ENCODE measurements at places on chromosomes 13 and 19.

- DNase-seq: no peak
Measured at GRCh38 chr13:19993024-19993423, 34.5 kb downstream of the ZMYM2 start.

- DNase-seq: no peak
Measured at GRCh38 chr13:87498681-87499080, 172.5 kb upstream of the SLITRK5 start.

- DNase-seq: peak; percentile 80
Measured at GRCh38 chr19:43765109-43765876, 10.5 kb upstream of the SMG9 start.

DNA sequence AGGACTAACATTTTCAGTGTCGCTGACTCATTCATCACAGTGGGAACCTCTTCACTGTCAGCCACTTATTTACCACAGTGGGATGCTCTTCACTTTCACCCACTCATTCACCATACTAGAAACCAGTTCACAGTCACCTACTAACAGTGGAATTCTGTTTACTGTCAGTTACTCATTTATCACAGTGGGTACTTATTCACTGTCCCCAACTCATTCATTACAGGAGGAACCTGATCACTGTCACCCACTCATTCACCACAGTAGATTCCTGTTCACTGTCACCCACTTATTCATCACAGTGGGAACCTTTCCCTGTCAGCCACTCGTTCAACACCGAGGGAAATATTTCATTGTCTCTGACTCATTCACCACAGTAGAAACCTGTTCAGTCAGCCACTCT lies 10.1 kb upstream of the ZNF85 start:
- no peak for DNase-seq

DNA sequence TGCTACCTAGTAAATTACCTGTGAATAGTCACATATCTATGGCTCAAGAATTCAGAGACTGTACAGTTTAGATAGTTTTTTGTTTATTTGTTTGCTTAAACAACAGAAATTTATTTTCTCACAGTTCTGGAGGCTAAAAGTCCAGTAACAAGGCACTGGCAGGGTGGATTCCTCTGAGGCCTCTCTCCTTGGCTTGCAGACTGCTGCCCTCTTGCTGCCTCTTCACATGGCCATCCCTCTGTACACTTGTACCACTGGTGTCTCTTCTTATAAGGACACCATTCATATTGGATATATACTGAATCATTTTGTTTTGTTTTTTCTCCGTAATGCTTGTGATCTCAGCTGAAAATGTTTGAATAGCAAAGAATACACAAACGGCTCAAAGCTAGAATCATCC lies 56.4 kb upstream of the MIR17HG start:
- no peak for DNase-seq

GRCh38 chr19:21474671-21475181 lies 30.7 kb upstream of the ZNF429 start:
- peak; percentile 79 for DNase-seq

DNA sequence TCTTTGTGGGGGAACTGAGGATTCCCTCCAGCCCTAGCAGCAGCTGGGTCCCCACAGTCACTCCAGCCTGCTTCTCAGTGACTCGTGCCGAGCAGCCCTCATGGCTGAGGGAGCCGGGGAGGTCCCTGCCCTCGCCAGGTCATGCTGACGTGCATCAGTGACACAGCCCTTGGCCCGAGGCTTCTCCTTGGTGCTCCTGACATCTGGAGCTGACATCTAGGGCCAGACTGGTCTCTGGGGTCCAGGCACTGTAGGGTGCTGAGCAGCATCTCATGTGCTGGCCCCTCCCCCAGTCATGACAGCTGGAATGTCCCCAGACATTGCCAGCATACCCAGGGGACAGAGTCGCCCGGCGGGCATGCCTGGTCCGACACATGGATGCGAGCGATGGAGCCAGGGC lies 14.4 kb downstream of the COMP start:
- DNase-seq: no peak

DNA sequence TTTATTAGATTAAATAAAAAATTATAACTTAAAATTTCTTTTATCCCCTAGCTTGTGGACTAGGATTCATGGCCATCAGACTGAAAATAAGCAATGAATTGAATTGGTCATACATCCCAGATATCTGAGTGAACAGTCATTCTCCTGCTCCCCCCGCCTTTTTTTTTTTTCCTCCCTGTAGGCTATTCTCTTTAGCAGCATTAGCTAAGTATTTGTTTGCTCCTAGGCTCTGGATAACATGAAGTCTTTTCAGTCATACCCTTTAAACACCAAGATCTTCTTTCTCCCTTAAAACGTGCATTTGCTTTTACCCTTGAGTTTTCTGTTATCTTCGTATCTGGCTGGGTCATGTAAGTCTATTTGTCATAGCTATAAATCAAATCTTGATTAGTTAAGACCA lies 866.7 kb upstream of the SPRY2 start:
- no peak for DNase-seq

Data from stimulated activated CD8-positive, alpha-beta memory T cell treated with anti-CD3 and anti-CD28 coated beads, Interleukin-15, amount 100 ng/mL, for 48 hours (primary cell).